Urothelium cell line (cell line): ENCODE measurements at places on chromosomes 1 and 21.

- DNase-seq = peak; percentile 76
These were observed 269.5 kb downstream of the HHAT start for GRCh38 chr1:210598135-210598652.

DNA sequence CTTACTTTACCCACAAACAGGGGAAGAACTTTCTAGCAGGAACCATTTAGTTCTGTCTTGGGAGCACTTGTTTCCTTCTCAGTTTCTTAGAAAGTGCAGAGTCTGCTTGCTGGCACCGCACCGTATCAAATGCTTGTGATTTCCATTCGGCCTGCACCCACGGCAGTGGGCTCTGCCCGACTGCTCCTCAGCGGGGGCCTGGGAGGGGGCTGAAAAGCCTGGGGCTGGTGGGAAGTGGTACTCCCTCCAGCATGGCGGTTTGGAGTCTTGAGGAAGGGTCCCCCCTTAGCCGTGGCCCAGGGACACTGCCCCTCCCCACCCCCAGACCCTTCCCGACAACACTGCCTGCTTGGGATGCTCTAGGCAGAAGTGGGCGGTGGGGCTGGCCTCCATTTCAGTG lies 57.0 kb downstream of the KIF26B start:
- no peak for DNase-seq

DNA sequence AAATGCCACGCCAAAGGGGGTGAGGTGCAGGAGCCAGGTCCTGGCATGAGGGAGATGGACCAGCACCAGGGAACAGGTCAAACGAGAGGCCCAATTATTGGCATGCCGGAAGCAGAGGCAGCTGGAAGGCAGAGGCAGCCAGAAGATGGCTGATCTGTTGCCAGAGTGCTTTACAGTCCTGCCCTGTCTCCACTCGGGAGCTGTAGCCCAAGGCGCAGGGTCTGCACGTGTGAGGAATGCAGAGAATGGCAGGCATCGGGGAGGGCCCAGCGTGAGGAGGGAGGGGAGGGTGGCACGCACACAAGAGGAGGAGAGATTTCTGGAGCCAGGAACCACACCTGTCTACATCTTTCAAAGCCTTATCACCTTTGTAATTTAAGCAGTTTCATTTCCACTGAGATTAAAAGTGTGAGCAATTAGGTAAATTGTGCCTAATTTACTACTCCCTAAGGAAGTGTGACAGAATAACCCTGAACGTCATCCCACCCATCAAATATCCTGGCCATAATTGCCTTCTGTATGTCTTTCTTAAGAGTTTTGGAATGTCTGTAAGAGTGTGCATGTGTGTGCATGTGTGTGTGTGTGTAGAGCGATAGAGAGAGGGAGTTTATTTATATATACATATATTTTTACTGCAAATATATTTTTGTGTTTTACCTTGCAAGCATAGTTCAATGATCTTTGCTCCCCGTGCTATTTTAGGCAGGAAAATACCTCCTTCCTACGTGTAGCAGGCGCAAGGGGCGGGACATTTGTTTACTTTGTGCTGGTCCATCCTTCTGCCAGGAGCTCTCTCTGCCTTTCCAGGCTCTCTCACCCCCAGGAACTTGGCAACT lies 125.5 kb upstream of the SERBP1 start:
- no peak for DNase-seq

GRCh38 chr1:211813590-211813989 lies 17.0 kb downstream of the LPGAT1 start:
- DNase-seq = no peak

DNA sequence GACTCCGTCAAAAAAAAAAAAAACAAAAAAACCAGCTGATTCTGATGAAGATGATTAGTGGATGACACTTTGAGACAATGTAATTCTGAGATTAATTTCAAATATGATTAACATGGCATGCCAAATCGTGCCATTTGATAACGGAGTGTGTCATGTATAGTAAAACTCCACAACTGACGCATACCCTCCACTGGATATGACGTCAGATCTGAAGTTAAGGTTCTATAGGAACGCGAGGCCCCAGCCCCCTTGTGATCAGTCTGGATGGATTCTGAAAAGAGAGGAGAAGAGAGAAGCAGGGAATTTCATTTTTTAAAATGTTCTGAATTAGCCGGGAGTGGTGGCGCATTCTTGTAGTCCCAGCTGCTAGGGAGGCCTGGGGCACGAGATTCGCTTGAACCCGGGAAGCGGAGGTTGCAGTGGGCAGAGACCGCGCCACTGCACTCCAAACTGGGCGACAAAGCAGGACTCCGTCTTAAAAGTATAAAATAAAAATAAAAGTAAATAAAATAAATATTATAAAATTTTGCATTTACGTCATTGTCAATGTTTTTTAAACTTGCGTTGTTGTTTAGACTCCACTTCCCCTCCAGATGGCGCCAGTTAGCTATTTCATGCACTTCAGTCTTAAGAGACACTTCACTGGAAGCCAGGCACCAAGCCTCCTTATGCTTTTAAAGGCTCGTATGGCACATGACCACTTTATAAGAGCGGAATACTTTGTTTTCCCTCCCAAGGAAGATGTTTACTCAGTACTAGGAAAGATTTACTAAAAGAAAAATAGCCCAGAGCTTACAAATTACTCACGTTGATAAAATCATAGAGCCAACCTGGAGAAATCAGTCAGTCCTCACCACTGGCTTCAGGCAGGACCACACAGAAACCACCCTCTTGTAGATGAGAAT lies 65.5 kb downstream of the UBE2U start:
- DNase-seq = peak; percentile 66

GRCh38 chr1:25816112-25816718 lies 3.5 kb upstream of the MTFR1L start:
- DNase-seq = no peak

DNA sequence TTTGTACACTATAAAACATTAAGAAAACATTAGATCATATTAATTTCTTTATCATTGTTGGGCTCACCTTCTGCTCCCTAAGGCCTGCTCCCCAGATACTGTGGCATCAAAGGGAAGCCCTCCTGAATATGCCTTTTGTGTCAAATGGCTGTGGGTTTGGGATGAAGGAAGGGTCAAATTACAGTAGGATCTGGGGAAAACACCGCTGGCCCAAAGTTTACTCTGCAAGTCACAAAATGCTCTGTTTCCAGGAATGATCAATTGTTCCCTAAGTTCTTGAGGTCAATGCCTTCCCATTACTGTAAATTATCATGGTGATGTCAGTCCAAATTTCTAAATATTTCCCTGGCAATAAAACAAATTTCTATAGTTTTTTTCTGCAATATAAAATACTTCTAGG lies 6.8 kb upstream of the ITLN2 start:
- DNase-seq = no peak

GRCh38 chr1:101928829-101929228 lies 67.9 kb downstream of the OLFM3 start:
- no peak for DNase-seq

- peak; percentile 58 for DNase-seq
These were observed 129.9 kb downstream of the ZNF281 start for GRCh38 chr1:200279810-200280411.

DNA sequence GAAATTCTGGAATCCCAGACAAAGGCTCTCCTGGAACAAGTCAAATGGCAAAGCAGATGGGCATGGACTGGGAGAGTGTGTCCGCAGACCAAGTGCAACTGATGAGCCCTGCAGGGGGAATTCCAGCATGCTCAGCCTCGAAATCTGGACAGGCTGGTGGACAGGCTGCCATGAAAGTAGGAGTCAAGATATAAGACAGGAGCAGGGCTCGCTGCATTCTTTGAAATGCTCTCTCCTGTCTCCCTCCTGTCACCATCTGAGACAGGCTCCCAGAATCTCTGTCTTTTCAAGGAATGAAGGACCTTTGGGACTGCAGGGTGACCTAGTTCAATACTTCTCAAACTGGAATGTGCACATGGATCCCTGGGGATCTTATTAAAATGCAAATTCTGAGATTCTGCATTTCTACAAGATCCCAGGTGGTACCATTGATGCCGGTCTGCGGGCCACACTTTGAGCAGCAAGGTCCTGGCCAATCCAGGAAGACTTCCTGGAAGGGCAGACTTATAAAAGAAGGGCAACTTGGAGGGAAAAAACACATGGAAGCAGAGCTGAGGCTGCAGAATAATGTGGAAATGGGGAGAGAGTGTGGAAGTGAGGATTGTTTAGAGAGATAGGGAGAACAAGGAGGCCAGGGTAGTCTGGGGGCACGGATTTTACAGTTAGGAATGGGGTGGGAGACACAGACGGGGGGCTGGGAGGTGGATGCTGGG lies 29.8 kb downstream of the TNNT2 start:
- no peak for DNase-seq

DNA sequence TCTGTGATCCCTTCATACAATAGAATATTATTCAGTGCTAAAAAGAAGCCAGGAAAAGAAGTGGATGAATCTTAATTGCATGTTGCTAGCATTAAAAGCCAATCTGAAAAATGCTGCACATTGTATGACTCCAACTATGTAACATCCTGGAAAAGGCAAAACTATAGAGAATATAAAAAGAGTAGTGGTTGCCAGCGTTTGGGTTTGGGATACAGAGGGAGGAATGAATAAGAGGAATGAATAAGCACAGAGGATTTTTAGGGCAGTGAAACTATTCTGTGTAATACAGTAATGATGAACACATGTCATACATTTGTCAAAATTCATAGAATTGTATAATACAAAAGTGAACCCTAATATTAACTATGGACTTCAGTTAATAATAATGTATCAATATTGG lies 42.5 kb downstream of the GPR88 start:
- no peak for DNase-seq

DNA sequence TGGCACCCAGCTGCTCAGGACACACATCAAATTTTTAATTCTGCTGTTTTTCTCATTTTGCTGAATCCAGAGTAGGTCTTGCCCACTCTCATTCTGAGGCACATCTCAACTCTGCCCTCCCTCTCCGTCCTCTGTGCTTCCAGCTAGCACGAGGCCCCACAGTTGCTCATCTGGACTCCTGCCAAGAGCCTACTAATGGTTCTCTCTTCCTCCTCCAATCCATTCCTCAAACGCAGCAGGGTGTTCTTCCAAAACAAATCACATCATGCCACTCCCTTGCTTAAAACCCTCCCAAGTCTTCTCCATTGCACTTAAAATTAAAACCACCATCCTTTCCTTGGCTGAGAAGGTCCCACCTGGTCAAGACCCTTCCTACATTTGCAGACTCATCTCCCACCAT lies 49.8 kb upstream of the SCAF4 start:
- peak; percentile 63 for DNase-seq

DNA sequence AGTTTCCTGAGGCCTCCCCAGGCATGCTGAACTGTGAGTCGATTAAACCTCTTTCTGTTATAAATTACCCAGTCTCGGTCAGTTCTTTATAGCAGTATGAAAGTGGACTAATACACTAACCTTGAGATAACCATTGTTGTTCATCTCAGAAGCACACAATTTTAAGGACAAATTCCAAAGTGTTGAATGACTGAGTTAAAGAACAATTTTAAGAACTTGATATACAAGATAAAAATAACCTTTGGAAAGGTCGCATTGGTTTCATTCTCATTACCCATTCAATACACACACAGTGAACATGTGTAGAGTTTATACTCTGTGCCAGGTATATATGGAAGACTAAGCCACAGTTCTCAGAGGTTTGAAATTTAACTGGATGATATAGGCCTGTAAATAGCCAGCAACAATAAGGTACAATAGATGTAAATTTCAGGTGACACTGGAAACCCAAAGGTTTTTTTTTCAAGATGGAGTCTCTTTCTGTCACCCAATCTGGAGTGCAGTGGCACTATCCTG lies 19.1 kb upstream of the SRSF10 start:
- DNase-seq = no peak

- DNase-seq = peak; percentile 4
These were observed 3.0 kb downstream of the GPR61 start for GRCh38 chr1:109542657-109543056.

GRCh38 chr1:225651376-225651871 lies 1.5 kb downstream of the ENAH start:
- DNase-seq = no peak

DNA sequence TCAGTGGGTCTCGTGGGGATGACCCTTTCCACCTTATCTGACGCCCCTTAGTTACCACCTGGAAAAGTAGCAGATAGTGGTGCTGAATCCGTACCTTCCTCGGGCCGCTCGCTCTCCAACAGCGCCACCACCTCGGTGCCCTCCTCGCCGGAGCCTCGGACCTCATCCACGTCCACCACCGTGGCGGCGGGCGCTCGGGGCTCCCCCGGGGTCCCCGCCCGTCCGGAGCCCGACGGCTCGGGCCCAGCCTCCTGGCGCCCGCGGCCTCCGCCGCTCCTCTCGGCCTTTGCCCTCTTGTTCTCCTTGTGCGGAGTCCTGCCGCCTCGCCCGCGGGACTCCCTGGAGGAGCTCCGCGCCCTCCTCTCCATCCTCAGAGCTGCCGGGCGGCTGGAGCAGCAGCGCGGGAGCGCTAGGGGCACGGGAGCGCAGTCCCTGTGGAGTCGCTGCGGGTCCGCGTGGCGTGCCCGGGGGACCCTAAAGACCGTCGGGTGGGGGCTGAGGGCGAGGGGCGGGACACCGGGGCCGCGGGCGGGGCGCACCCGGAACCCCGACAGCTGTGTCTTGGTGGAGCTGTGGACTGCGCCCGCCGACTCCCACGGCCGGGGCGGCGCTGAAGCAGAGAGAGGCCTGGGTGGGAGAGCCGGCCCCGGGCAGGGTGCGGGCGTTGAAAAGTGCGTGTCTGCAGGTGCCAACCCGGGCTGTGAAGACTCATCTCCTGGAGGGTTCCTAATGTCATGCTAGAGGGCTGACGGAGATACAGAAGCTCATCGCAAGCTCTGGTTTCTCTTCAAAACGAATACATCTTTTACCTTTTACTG lies at the start of gene NPHS2:
NPHS2 (minus strand) TSS at position 452 of the 818 bp plus-strand sequence; CDS start at position 368, 84 bp downstream.
- no peak for DNase-seq

GRCh38 chr1:177902266-177902665 lies 67.6 kb downstream of the SEC16B start:
- no peak for DNase-seq

DNA sequence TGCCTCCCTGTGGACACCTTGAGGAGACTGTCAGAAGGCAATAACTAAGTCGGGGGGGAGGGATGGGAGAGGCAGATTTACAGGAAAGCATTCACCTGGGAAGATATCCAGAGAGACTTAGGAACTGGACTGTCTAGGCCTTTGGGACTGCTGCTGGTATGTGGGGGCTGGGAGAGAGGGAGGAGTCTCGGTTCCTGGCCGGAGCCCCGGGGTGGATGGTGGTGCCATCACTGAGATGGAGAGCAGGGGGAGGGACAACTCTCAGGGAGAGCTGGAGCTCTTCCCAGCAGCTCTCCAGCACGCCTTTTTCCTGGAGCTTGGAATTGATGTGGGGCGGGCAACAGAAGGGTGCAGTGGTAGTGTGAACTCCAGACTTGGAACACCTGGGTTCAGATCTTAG lies 22.1 kb downstream of the PTPRF start:
- no peak for DNase-seq

DNA sequence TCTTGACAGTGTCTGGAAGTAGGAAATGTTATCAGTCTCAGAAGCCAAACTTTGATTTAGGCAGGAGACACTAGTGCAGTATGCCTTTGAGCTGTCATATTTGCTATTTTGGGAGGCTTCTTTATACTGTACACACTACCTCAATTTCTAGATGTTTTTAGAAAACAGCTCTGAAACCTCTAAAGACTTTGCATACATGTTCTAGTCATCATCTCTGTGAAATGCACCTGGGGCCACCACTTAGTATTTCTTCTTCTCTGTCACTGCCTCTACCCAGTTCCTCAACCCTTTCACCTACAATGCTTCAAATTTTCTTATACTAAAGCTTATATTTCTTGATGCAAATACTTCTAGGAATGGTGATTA lies 29.1 kb upstream of the PLA2G4A start:
- DNase-seq = no peak
